ENCODE measurements at places on chromosomes 16 and 17.

- DNase-seq = no peak
Observed at GRCh38 chr16:84246679-84247077, 6.9 kb upstream of the KCNG4 start.

GRCh38 chr16:84367750-84368307 lies 509 bp upstream of the ATP2C2 start:
- DNase-seq = no peak

- DNase-seq = no peak
Observed at GRCh38 chr16:2786061-2786825, 1.1 kb downstream of the PRSS33 start.

- DNase-seq = no peak
Observed at GRCh38 chr16:86690970-86691369, 112.6 kb downstream of the FOXL1 start.

DNA sequence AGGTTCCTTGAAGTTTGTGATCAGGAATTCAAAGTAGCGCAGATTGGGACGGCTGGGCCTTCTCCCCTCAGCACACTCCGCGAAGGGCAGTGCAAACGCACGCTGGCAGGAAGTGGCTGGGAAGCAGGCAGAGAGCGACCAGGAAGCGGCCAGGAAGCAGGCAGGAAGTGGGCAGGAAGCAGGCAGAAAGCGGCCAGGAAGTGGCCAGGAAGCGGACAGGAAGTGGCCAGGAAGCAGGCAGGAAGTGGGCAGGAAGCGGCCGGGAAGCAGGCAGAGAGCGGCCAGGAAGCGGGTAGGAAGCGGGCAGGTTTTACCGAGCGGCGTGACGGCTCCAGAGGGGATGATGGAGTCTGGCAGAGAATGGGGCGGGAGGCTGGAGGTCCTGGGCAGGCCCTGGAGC lies 3.2 kb downstream of the DPEP1 start:
- DNase-seq = no peak

DNA sequence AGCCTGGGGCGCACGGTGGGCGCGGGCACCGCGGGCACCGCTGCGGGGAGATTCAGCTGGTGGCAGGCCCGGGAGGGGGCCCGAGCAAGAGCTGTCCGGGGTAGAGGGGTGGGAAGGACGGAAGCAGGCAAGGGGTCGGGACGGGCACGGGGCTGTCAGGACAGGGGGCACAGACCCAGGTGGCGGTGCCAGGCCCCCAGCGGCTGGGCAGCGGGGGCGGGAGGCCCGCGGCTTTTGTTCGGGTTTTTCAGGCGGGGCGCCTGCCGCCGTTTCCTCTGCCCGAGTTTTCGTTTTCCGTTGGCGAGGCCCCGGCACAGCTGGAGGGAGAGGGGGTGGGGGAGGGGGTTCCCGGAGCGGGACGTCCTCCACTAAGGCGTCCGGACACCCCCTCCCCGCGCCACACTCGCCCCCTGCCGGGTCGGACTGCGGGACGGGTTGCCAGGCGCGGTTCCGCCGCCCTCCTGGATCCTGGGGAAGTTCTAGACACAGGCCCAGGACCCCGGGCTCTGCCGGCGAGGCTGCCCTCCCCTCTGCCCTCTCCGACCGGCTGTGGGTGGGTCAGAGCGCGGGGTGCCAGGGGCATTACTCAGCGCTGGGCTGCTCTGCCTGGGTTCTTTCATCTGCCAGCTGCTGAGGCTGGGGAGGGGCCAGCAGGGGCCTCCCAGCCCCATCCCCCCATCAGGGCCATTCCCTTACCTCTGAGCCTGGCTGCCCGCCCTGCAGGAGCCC lies 543 bp downstream of the ARHGAP23 start:
- no peak for DNase-seq

- no peak for DNase-seq
Observed at GRCh38 chr16:13557418-13557817, 362.5 kb upstream of the ERCC4 start.

DNA sequence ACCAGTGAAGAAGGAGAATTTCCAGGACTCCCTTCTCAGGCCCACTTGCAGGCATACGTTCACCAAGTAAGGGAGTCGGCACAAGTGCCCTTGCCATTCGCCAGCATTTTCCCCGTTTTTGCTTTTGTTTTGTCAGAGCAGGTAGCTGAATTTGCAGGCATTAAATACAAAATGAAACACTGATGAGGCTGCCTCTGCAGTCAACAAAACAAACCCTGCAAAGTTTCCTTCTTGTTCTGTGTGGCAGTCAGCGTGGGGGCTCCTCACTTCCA lies 7.8 kb downstream of the GLOD4 start:
- DNase-seq = no peak

GRCh38 chr17:54937018-54937417 lies 31.4 kb downstream of the COX11 start:
- no peak for DNase-seq

- no peak for DNase-seq
Observed at GRCh38 chr16:48895142-48895541, 285.2 kb upstream of the N4BP1 start.

- no peak for DNase-seq
Observed at GRCh38 chr17:7323731-7324437, 5.3 kb downstream of the NEURL4 start.

GRCh38 chr17:76184290-76184689 lies 43.2 kb upstream of the FOXJ1 start:
- no peak for DNase-seq

DNA sequence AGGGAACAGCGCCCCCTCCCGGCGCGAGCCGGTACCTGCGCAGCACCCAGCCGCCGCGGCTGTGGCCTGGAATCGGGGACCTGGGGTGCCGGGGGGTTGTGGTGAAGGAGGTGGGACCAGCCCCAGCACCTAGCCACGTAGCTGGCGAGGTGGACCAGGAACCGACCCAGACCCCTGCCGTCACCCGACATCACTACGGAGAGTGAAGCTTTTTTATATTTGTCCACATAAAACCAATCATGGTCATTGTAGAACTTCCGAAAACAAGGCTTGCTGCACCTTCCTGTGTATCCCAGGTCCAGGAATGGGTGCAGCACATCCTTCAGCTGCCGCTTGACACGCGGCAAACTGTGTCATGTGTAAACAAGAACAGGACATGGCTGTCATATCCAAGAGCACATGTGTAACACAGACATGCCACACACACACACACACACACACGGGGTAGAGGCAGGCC lies 1.3 kb downstream of the HBQ1 start:
- DNase-seq = no peak

DNA sequence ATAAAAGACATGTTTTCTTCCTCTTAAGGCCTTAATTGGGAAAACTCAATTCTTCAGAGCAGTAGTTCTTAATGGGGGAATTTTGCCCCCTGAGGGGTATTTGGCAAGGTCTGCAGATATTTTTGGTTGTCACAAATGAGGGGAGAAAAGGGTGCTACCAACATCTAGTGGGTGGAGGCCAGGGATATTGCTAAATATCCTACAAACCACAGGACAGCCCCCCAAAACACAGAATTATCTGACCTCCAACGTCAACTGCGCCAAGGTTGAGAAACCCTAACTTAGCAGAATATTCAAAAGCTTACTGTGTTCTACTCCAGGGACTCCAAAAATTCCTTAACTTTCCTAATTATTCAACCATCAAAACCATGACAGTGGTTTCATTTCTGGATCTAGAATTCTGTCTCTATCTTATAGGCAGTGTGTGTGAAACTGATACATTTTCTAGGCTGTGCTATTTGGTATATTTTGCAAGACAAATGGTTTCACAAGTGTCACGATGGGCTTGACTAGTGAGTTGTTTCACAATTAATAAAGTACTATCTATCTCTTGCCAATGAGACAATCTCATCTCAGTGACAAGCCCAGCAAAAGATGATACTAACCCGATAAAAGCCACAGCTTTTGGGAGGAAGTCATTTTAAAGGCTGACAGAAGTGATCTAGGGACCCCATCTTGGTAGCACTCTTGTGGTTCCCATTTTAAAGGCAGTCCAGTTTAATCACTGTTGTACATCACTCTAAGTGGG lies 14.7 kb downstream of the TXNDC11 start:
- no peak for DNase-seq

- no peak for DNase-seq
Observed at GRCh38 chr17:68972119-68972704, 17.0 kb upstream of the ABCA8 start.

DNA sequence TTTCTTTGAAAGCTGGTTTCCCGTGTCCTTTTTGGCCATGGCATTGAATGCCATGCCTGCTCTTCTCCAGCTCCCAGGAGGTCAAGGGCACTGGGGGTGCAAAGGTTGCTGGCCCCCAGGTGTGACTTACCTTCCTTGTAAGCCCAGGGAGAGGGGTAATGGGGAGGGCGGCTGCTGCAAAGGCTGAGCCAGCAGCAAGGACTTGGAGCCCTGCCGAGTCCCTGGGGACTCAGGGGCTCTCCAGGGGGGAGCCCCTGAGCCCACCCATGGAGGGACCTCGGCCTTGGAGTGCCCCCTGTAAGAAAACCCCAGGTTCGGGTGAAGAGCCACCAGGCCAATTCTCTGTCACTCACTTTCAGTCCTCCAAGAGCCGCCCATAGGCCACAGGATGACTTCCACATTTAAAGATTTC lies 5.9 kb upstream of the CCL22 start:
- no peak for DNase-seq

- no peak for DNase-seq
Observed at GRCh38 chr16:84597528-84597896, 20.4 kb downstream of the COTL1 start.

DNA sequence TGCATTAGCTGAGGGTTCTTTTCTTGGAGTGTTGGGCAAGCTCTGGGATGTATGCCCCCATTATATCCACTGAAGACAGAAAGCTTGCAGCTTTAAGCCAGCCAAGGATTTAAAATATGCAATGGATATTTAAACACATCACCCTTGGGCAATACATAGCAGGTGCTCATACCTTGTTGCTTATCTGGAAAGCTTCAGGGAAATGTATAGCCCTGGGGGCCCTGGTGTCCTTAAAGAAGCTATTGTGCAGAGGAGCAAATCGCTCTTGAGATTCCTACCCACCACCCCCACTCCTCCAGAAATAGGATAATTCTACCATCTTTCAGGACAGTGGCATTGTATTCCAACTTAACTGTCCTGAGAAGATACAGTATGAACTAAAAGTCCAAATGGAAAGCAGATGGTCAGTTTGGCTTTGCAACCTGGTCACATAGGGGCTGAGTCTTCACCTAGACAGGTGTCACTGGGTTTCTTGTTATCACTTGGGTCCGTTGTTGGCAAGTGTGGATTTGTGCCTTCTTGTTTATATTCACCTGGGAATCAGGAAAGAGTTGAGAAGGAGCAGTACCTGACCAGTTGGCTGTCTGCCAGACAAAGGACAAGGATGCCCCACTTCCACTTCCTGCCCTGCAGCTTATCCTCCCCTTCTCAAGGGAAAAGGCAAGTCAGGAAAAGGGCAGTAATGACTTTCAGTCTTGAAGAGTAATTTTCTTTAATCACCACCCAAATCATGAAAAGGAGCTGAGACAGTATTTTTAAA lies 3.4 kb downstream of the ANKRD40CL start:
- DNase-seq = no peak

DNA sequence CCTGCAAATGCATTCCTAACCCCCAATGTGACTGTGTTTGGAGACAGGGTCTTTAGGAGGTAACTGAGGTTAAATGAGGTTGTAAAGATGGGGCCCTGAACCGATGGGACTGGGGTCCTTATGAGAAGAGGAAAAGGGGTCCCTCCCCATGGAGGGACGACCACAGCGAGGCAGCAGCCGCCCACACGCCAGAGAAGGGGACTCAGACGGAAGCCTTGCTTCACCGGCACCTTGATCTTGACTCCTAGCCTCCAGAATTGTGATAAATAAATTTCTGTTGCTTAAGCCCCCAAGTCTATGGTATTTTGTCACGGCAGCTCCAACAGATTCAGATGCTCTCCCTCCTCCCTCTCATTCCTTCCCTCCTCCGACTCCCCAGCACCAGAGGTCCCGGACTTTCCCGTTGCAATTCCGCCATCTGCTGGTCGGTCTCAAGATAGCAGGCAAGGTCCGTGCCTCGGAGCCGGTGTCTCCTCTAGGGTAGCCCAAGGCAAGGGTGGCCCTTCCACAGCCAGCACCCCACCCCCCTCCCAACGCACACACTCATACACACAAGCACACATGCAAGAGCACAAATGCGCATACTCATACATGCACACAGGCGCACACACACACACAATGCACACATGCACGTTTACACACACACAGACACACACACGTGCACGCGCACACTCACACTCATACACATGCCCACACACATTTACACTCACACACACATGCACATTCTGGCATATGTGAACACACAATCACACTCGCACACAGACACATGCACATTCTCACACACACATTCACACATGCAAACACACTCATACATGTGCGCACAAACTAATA lies 23.1 kb upstream of the C16orf78 start:
- DNase-seq = no peak

DNA sequence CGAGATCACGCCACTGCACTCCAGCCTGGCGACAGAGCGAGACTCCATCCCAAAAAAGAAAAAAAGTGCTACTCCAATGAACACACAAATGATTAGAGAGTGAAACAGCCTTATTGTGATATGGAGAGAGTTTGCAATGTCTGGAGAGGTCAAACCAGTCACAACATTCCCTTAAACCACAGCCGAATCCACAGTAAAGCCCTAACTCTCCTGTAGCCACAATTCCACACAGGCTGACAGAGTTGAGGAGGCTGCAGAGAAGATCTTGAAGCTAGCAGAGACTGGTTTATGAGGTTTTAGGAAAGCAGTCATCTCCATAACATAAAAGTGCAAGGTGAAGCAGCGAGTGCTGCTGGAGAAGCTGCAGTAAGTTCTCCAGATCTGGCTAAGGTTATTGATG lies 6.7 kb downstream of the RNF213 start:
- DNase-seq = no peak

GRCh38 chr17:66429680-66430079 lies 127.3 kb downstream of the PRKCA start:
- no peak for DNase-seq

- no peak for DNase-seq
Observed at GRCh38 chr16:89257281-89257731, 39.8 kb downstream of the ZNF778 start.

DNA sequence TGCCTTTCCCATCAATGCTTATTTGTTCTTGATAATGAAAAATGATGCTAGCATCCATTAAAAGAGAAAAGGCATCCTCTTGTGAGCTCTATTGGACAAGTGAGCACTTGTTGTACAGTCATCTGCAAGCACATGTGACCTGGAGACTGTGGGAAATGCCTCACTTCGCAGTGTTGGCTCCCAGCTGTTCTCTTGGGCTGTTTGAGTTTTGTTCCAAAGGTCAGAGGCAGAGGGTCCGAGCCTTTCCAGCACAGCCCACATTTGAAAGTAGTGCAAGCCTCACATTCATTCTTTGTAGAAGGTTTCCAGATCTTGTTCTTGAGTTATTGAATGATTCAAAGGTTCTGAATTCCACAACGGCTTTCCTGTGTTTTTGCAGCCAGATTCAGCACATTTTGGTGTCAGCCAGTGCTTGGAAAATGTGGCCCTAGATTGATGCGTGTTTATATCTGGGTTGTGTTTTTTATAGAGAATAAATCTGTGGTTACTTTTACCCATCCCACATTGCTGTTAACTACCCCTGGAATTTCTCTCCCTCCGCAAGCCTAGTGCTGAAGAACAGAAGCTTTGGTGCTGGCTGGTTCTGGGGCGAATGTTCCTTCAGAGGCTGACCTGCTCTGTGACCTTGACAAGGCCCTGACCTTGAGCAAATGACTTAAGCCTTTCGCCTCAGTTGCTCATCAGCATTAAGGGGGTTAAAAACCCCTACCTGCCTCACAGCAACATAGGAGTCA lies 49.8 kb downstream of the CDH1 start:
- no peak for DNase-seq

- no peak for DNase-seq
Observed at GRCh38 chr16:79994418-79994817, 393.9 kb upstream of the MAF start.
